ENCODE measurements at places on chromosomes 1 and 21. TPM values are rescaled to one million over a fixed set of nuclear protein-coding genes. Genes with fewer than 3 reads are reported as not detected.

- no peak for DNase-seq
- peak overlapping the region; percentile 78 for H3K27ac ChIP-seq
- peaks cover 44% of the 10 kb centered on the region for H3K4me1 ChIP-seq
- H3K36me3 ChIP-seq: no peaks in the 10 kb centered on the region
- H3K4me3 ChIP-seq: no peak overlapping the region
Measured at GRCh38 chr1:230103306-230104173, 36.5 kb downstream of the GALNT2 start.

DNA sequence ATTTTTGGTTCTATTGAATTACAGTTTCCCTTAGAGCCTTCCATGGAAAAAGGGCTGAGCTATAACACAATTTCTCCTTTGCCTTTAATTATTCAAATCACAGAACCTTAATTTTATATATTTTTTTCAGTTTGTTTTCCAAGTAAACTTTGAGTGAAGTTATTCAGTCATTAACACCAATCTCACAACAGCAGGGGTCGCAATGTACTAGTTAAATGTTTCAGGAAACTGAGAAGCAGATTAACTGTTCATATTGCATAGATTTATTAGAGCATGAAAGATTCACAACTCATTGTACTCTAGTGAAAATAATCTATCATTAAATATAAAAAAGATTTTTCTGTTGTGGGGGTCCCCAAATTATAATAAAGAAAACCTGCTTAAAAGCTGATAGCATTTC, 64.1 kb downstream of the KIFAP3 start:
- H3K4me3 ChIP-seq: no peak overlapping the region
- H3K4me1 ChIP-seq: no peaks in the 10 kb centered on the region
- peaks cover 2% of the 10 kb centered on the region for H3K36me3 ChIP-seq
- H3K27ac ChIP-seq: no peak overlapping the region
- no peaks in the 10 kb centered on the region for H3K27me3 ChIP-seq

TNFRSF1B gene
- total RNA-seq: 4.7 TPM

HES3 gene
- not detected for total RNA-seq

DNA sequence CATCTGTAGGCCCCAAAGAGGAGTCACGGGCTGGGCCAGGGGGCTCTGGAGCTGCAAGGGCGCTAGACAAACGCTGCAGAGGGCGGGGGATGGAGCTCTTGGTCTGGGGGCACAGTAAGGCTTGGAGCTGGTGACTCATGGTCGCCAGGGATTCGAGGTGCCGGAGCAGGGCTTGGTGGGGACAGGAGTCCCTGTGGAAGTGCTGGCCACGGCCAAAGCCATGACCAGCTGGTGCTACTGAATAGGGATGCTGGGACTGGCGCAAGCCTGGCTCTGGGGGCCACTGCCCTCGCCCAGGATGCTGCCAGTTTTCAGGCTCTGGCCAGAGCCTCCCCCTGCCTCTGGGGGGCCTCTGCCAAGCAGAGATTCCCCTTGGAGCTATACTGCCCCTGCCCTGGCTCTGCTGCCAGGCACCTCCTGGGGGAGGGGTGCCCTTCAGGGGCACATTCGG, 25.2 kb downstream of the SPOCD1 start:
- H3K4me3 ChIP-seq: no peak overlapping the region
- no peaks in the 10 kb centered on the region for H3K36me3 ChIP-seq
- DNase-seq: peak; percentile 45
- no peaks in the 10 kb centered on the region for H3K4me1 ChIP-seq
- H3K27me3 ChIP-seq: no peaks in the 10 kb centered on the region

DNA sequence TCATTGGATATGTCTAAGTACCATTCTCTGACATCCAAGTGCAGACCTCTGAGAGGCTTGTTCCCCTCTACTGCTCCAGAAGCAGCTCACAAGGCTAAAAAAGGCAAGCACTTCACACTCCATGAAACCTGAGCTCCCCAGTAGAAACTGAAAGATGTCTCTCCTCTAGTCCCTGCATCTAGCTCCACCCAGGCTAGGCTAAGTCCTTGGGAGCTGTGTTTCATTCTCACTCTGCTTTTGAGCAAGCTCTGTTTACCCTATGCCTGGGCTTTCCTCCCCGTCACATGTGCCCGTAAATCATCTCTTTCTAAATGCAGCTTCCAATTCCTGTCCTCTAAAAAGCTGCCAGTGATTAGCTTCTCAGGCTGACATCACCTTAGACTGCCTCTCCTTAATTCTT, 39.0 kb downstream of the LRRC71 start:
- H3K27me3 ChIP-seq: no peaks in the 10 kb centered on the region
- H3K4me3 ChIP-seq: no peak overlapping the region
- no peak for DNase-seq
- peaks cover 65% of the 10 kb centered on the region for H3K36me3 ChIP-seq
- no peaks in the 10 kb centered on the region for H3K4me1 ChIP-seq
- no peak overlapping the region for H3K27ac ChIP-seq

BRDT gene
- not detected for total RNA-seq

- DNase-seq: no peak
- H3K27ac ChIP-seq: no peak overlapping the region
- peaks cover 20% of the 10 kb centered on the region for H3K4me1 ChIP-seq
- H3K36me3 ChIP-seq: no peaks in the 10 kb centered on the region
Measured at GRCh38 chr1:94329276-94329675, 88.9 kb upstream of the ABCD3 start.

- no peak overlapping the region for H3K4me3 ChIP-seq
- no peaks in the 10 kb centered on the region for H3K36me3 ChIP-seq
- DNase-seq: no peak
- H3K4me1 ChIP-seq: no peaks in the 10 kb centered on the region
- no peak overlapping the region for H3K27ac ChIP-seq
Measured at GRCh38 chr1:37288900-37289299, 185.5 kb upstream of the ZC3H12A start.

- H3K27me3 ChIP-seq: no peaks in the 10 kb centered on the region
- H3K4me3 ChIP-seq: no peak overlapping the region
- H3K27ac ChIP-seq: no peak overlapping the region
- no peaks in the 10 kb centered on the region for H3K36me3 ChIP-seq
- DNase-seq: no peak
Measured at GRCh38 chr1:210586771-210587170, 258.1 kb downstream of the HHAT start.

GRCh38 chr21:40512590-40512989, 334.4 kb downstream of the DSCAM start:
- H3K27ac ChIP-seq: no peak overlapping the region
- no peaks in the 10 kb centered on the region for H3K36me3 ChIP-seq
- no peaks in the 10 kb centered on the region for H3K4me1 ChIP-seq
- H3K4me3 ChIP-seq: no peak overlapping the region
- no peak for DNase-seq

DNA sequence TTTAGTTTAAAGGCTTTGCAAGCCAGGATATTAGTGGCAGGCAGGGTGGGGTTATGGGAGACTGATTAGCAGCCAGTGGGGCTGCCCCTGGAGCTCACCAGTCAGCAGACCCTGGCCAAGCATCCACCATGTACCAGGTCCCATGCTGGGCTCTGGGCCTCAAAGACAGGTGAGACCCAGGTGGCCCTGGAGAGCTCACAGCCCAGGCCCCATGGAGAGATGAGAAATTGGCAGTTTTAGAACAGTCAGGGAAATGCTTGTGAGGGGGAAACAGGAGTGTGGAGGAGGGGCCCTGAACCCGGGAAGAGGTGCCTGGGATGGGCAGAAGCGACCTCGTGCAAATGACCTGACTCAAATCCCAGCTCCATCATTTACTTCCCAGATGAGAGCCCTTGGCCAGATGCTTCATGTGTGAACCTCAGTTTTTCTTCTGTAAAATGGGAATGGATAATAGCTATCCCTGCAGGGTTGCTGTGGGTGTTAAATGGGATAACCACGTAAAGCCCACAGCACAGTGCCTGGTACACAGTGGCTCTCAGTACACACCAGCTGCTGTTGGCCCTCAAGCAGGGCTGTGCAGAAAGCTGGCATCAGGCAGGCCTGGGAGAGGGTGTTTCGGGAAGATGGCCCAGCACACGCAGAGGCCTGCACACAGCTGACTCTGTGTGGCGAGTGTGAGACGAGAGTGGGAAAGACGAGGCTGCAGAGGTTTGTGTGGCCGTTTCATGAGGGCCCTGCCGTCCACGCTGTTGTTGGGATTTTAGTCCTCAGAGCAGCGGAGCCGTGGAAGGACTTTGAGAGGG, 518.5 kb downstream of the PTPRU start:
- no peaks in the 10 kb centered on the region for H3K27me3 ChIP-seq
- no peak overlapping the region for H3K4me3 ChIP-seq
- no peaks in the 10 kb centered on the region for H3K36me3 ChIP-seq
- no peak overlapping the region for H3K27ac ChIP-seq
- no peaks in the 10 kb centered on the region for H3K4me1 ChIP-seq

F11R gene
- total RNA-seq: 30.0 TPM

DNA sequence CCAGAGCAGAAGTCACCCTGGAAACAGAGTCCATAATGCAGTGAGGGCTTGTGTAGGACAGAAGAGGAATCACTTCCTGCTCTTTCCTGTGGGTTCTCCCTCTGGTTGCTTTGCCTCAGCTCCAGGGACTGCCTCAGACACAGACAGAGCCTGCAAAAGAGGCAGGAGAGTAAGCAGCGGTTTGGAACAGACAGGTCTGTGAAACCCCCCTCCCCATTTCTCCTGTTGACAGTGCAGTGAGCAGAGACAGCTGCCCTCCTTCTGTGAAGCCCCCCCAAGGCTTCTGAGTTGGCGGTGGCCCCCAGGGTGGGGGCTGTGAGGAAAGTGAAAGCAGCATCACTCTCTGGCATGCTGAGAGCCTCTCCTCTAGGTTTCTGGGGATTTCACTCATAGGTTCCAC, 53.0 kb downstream of the MAB21L3 start:
- DNase-seq: no peak
- no peaks in the 10 kb centered on the region for H3K27me3 ChIP-seq
- H3K27ac ChIP-seq: no peak overlapping the region
- no peaks in the 10 kb centered on the region for H3K4me1 ChIP-seq

DNA sequence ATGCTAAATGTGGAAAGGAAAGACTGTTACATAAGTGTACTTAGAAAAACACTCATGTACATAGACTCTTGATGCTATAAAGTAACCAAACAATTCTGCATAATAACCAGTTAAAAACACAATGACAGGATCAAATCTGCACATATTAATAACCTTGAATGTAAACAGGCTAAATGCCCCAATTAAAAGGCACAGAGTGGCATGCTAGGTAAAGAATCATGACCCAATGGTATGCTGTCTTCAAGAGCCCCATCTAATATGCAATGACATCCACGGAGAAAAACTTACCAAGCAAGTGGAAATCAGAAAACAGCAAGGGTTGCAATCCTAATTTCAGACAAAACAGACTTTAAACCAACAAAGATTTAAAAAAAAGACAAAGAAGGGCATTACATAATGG, 644.8 kb upstream of the PKN2 start:
- DNase-seq: no peak
- no peaks in the 10 kb centered on the region for H3K27me3 ChIP-seq
- H3K36me3 ChIP-seq: no peaks in the 10 kb centered on the region

- H3K4me3 ChIP-seq: no peak overlapping the region
- no peaks in the 10 kb centered on the region for H3K27me3 ChIP-seq
- no peak overlapping the region for H3K27ac ChIP-seq
Measured at GRCh38 chr1:19454265-19455146, 30.8 kb downstream of the CAPZB start.

DNA sequence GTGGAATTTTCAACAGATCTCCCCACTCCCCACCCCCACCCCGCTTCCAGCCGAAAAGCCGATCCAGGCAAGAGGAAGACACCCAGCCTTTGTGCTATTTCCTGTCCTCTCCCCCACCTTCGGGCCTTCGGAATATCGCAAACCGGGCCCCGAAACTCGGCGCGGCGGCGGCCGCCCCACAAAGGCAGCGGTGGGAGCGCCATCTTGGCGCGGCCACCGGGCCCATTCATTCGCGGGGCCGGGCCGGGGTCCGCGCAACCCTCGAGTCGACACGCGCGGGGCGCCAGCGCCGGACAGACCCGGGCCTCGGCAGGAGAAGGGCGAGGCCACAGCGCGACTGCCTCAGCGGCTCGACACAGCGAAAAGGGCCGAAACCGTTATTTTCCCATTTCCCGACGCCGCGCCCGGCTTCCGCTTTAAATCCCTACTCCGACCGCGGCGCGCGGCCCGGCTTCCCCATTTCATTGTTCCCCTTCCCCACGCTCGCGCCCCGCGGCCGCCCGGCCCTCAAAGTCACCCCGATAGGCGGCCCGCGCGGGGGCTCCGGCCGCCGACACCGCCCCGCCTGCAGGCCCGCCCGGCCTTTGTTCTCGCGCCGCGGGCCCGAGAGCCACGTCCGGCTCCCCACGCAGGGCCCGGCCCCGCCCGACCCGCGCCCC, 911 bp downstream of the GNB1 start:
- H3K4me1 ChIP-seq: peaks cover 18% of the 10 kb centered on the region
- no peaks in the 10 kb centered on the region for H3K27me3 ChIP-seq
- peak overlapping the region; percentile 60 for H3K4me3 ChIP-seq

DNA sequence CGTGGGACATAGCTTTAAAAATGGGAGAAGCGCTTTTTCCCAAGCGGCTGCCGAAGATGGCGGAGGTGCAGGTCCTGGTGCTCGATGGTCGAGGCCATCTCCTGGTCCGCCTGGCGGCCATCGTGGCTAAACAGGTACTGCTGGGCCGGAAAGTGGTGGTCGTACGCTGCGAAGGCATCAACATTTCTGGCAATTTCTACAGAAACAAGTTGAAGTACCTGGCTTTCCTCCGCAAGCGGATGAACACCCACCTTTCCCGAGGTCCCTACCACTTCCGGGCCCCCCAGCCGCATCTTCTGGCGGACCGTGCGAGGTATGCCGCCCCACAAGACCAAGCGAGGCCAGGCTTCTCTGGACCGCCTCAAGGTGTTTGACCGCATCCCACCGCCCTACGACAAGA, 245.5 kb downstream of the MRPL39 start:
- H3K27me3 ChIP-seq: peaks cover 6% of the 10 kb centered on the region
- no peaks in the 10 kb centered on the region for H3K4me1 ChIP-seq
- peak; percentile 30 for DNase-seq
- no peak overlapping the region for H3K27ac ChIP-seq
- H3K36me3 ChIP-seq: no peaks in the 10 kb centered on the region
- no peak overlapping the region for H3K4me3 ChIP-seq

DNA sequence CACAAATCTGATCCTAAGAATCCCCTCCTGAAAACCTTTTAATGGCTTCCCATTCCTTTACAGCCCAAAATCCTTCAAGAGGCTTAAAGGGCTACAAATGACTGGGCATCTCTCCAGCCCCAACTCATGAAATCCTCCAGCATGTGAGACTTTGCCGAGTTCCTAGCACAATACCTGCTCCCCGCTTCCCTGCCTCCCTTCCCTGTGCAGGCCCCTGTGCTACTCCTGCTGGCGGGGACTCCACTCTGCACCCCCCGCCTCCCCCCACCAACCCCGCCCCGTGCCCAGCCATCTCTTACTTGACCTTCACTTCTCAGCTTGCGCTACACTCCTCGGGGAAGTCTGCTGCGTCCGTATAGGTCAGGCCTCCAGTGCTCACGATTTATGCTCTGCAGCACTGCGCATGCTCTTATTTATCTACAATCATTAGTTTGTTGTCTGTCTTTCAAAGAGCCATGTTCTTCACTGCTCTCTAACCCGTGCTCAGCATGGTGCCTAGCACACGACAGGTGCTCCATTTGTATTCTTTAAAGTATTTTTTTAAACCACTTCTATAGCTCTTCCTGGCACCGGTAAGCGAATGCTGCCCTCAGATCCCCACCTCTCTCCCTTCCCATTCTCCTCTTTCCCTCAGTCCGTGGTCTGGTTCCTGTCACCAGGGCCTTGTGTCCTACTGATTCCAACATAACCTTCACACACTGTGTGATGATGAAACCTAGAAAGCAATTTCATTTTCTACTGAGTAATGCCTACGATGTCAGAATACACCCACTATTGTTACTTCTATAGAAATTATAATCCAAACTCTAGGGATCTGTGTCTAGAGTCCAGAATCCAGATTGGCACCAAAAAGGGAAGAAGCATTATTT, 37.5 kb upstream of the PLA2G2C start:
- no peak overlapping the region for H3K4me3 ChIP-seq
- no peaks in the 10 kb centered on the region for H3K4me1 ChIP-seq
- H3K36me3 ChIP-seq: no peaks in the 10 kb centered on the region
- no peak for DNase-seq
- no peak overlapping the region for H3K27ac ChIP-seq
- H3K27me3 ChIP-seq: peaks cover 5% of the 10 kb centered on the region

RAB3B gene
- 0.83 TPM for total RNA-seq

CLCA1 gene
- total RNA-seq: not detected
